ENCODE measurements at places on chromosomes 2 and 18. TPM values are rescaled to one million over a fixed set of nuclear protein-coding genes. Genes with fewer than 3 reads are reported as not detected.
A peak's percentile ranks its signal among the peaks of the same experiment; 100 is the strongest.

The UPP2 gene
- total RNA-seq: not detected

The KATNAL2 gene
- total RNA-seq: 3.2 TPM

The FAM161A gene
- 7.2 TPM for total RNA-seq

The GALM gene
- total RNA-seq: 21.1 TPM

GRCh38 chr18:66222174-66222573 is 381.7 kb downstream of the CDH19 start:
- no peak for DNase-seq

DNA sequence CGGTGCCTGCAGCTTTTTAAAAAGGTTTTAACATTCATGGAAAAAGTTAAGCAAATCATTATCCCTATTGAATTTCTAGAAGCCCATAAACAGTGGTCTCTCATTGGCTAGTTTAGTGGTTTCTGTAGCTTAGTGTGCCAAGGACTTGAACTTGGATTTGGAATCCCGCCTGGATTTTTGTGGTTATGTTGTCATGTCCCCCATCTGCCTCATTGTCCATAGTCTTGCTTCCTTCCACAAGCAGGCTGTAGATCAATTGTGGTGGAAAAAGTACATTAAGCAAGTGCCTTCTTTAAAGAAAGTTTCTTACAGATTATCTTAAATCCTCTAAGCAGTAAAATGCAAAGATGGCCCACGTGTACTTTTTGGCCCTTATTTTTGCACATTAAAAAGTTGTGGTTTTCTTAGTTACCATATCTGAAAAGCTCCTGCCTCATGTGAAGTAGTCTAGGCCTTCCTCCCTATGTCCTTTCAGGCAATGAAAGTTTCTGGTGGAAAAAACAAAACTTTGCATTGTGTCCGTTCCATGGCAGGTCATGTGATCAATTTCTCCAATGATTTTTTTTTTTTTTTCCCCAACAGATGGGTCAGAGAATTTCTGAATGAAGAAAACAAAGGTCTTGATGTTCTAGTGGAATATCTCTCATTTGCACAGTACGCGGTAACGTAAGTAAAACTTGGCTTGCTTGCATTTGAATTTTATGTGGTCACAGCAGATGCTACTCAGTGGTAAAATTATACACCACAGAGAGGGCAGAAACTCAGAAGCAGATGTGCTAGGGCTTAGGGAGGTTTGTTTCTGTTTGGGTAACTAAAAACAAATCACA is 158.9 kb downstream of the PRPF40A start:
- peak; percentile 63 for DNase-seq
